GM12878 (cell line): ENCODE measurements at places on chromosomes 11 and 22. TPM values are rescaled to one million over a fixed set of nuclear protein-coding genes. Genes with fewer than 3 reads are reported as not detected.

The PHOX2A gene
- not detected in 2 replicates for polyA plus RNA-seq

The APOA1 gene
- 0.33 and 0.42 TPM in 2 replicates for polyA plus RNA-seq

The OR5B21 gene
- polyA plus RNA-seq: not detected in 2 replicates

The CARD10 gene
- not detected in 2 replicates for polyA plus RNA-seq

The TSKU gene
- polyA plus RNA-seq: 0.21 and 0.93 TPM in 2 replicates

The MS4A6A gene
- polyA plus RNA-seq: 0.36 and 1.5 TPM in 2 replicates

The A4GALT gene
- polyA plus RNA-seq: 1.8 and 3.4 TPM in 2 replicates

- no peak for DNase-seq
- H3K27ac ChIP-seq: no peak overlapping the region
- H3K27me3 ChIP-seq: no peaks in the 10 kb centered on the region
- no peaks in the 10 kb centered on the region for H3K36me3 ChIP-seq
Measured at GRCh38 chr22:45980268-45980570, 3.3 kb upstream of the WNT7B start.

GRCh38 chr11:124618863-124619262 lies 3.8 kb upstream of the TBRG1 start:
- H3K27me3 ChIP-seq: no peaks in the 10 kb centered on the region
- no peak for DNase-seq
- H3K4me3 ChIP-seq: no peak overlapping the region
- no peaks in the 10 kb centered on the region for H3K4me1 ChIP-seq
- no peaks in the 10 kb centered on the region for H3K36me3 ChIP-seq

- peak overlapping the region; percentile 44 for H3K27ac ChIP-seq
- H3K27me3 ChIP-seq: no peaks in the 10 kb centered on the region; the same call in 1 of the 2 replicates
- H3K36me3 ChIP-seq: no peaks in the 10 kb centered on the region
- H3K4me3 ChIP-seq: peak overlapping the region; percentile 21; the same call in 1 of the 2 replicates
- H3K4me1 ChIP-seq: peaks cover 25% of the 10 kb centered on the region
- DNase-seq: peak; percentile 82
Measured at GRCh38 chr11:35390737-35391682, 28.3 kb downstream of the SLC1A2 start.

GRCh38 chr11:87444993-87445392 lies 407.3 kb downstream of the TMEM135 start:
- H3K27ac ChIP-seq: no peak overlapping the region
- no peak for DNase-seq
- H3K36me3 ChIP-seq: no peaks in the 10 kb centered on the region
- H3K4me1 ChIP-seq: no peaks in the 10 kb centered on the region
- H3K4me3 ChIP-seq: no peak overlapping the region

GRCh38 chr11:11349106-11349825 lies 3.8 kb downstream of the CSNK2A3 start:
- no peaks in the 10 kb centered on the region for H3K4me1 ChIP-seq
- H3K36me3 ChIP-seq: no peaks in the 10 kb centered on the region
- no peak overlapping the region for H3K4me3 ChIP-seq
- H3K27ac ChIP-seq: no peak overlapping the region

DNA sequence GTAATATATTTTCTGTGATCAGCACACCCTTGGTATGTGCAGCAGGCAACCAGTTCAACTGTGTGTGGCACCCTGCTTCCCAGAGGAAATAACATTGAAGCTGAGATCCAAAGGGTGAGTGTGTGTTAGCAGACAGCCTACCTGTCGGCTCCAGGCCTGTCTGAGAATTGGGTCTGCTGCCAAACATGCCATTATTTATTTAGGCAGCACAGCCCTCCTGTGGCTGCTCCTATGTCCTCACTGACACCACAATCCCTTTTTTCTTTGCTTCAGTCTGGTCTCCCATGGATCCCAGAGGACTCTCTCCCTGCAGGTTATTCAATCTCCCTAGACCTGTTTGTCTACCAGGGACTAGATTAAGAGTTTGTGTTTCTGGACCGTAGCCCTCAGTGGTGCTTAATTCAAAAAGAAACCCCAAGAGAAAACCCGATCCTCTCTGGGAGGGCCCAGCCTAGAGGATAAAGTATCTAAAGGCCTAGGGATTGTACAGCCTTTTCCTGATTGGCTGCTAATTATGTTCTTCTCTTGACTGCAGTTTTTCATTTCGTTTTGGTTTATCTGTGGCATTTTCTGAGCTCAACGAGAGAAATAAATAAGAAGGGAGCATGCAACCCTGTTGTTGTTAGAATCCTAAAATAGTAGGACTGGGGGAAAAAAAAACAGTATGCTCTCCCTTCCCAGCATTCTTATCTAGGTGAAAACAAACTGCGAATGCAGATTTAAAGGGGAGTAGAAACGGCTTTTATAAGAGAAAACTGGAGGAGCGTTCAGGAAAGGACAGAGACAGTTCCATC lies 24.1 kb downstream of the KCNE3 start:
- H3K27ac ChIP-seq: no peak overlapping the region
- no peak overlapping the region for H3K4me3 ChIP-seq
- DNase-seq: no peak
- no peaks in the 10 kb centered on the region for H3K36me3 ChIP-seq
- H3K27me3 ChIP-seq: peaks cover 1% of the 10 kb centered on the region; the same call in 1 of the 2 replicates

DNA sequence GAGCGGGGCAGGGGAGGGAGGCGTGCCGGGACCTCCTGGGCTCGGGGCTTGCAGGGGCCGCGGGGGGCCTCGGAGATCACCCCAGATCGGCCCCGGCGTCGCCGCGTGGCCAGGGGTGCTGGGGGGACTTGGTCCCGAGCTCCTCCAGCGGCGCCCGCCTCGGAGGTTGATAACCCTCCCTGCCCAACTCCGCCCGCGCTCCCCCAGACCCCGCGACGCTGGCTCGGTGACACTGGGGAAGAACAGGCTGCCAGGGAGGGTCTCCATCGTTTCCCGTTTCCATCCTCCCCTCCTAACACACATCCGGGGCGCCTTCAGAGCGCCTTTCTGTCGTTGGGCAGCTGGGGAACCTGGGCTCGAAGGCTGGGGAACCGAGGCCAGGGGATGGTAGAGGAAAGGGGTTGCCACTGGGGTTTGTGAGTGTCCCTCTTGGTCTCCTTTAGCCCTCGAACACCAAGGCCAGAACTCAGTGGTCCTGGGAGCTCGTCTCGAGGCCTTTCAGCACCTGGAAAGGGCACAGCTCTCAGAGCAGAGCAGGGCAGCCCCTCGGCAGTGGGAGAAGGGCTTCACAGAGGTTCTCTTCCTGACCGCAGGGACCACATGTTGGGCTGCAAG lies 431 bp downstream of the SLC37A2 start:
- peak overlapping the region; percentile 77 for H3K4me3 ChIP-seq
- peaks cover 4% of the 10 kb centered on the region; the same call in 1 of the 2 replicates for H3K4me1 ChIP-seq
- no peak overlapping the region for H3K27ac ChIP-seq
- no peaks in the 10 kb centered on the region for H3K36me3 ChIP-seq
- no peaks in the 10 kb centered on the region; the same call in 1 of the 2 replicates for H3K27me3 ChIP-seq
- no peak for DNase-seq

DNA sequence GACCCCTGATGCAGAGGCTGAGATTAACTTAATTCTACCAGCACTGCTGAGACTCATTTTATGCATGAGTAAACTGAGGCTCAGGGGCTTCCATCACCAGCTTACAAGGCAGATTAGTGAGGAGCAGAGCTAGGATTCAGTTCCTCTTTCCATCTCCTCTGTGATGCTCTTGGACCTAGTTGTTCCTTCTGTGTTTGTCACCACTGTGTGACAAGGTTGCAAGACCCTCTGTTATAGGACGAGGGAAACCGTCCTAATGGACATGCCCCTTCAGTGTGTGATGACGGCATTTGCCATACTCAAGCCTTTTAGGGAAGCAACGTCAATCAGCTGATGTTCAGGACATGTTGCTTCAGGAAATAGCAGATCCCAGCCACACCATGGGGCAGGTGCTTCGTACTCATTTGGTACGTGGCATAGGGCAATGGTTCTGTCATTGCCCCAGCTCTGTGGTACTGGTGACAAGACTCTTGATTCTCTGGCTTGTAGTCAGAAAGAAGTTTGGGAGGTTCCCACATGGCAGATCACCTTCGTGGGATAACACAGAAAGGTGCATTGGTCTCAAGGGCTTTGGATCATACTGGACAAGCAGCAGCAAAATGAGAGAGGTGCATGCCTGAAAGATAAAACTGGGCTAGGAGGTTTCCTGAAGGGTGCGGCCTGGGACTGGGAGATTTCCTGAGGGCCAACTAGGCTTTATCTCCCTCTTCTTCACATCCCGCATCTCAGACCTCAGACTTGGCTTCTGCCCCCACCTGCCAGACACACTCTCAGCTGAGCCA lies 23.9 kb upstream of the CD44 start:
- no peak for DNase-seq
- no peaks in the 10 kb centered on the region for H3K36me3 ChIP-seq
- H3K4me3 ChIP-seq: no peak overlapping the region
- peaks cover 54% of the 10 kb centered on the region for H3K4me1 ChIP-seq
- H3K27ac ChIP-seq: no peak overlapping the region

GRCh38 chr11:9681583-9682372 lies 17.9 kb downstream of the SWAP70 start:
- H3K4me3 ChIP-seq: no peak overlapping the region; the same call in 1 of the 2 replicates
- no peaks in the 10 kb centered on the region for H3K27me3 ChIP-seq
- peaks cover 48% of the 10 kb centered on the region for H3K4me1 ChIP-seq
- no peak for DNase-seq
- peaks cover 8% of the 10 kb centered on the region; the same call in 1 of the 2 replicates for H3K36me3 ChIP-seq

- peak; percentile 19 for DNase-seq
- no peaks in the 10 kb centered on the region for H3K4me1 ChIP-seq
- no peaks in the 10 kb centered on the region for H3K36me3 ChIP-seq
- no peaks in the 10 kb centered on the region for H3K27me3 ChIP-seq
- no peak overlapping the region for H3K27ac ChIP-seq
- H3K4me3 ChIP-seq: no peak overlapping the region
Measured at GRCh38 chr11:99015634-99016454, 4.9 kb upstream of the CNTN5 start.

GRCh38 chr22:33012833-33013450 lies 45.2 kb downstream of the SYN3 start:
- no peaks in the 10 kb centered on the region for H3K27me3 ChIP-seq
- H3K4me1 ChIP-seq: no peaks in the 10 kb centered on the region
- no peaks in the 10 kb centered on the region for H3K36me3 ChIP-seq

DNA sequence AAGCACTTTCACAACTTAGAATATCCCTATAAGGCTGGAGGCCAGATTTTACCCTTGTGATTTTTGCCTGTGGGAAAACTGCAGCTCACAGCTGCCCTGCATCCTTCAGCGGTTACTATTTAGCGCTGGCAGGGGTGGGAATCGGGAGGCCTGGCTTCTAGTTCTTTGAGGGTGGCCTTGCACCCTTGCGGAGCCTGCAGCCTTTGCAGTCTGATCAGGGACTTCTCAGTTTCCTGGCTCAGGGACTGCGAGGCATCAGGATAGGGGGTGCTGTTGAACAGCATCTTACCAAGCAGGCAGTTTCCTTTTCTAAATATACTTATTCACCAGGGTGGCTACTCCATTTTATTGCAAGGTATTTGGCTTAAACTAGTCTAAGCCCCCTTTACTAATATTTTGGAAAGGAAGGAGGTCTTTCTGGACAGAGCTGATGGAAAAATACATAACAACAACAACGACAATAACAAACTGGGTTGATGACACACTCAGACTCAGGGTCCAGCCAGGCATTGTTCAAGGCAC lies 2.9 kb upstream of the APOA1 start:
- H3K27ac ChIP-seq: no peak overlapping the region
- peaks cover 6% of the 10 kb centered on the region; the same call in 1 of the 2 replicates for H3K4me1 ChIP-seq
- H3K27me3 ChIP-seq: no peaks in the 10 kb centered on the region
- H3K36me3 ChIP-seq: no peaks in the 10 kb centered on the region

- peak overlapping the region; percentile 23; the same call in 1 of the 2 replicates for H3K4me3 ChIP-seq
- no peaks in the 10 kb centered on the region for H3K27me3 ChIP-seq
- peak; percentile 87 for DNase-seq
- peaks cover 37% of the 10 kb centered on the region for H3K4me1 ChIP-seq
- peak overlapping the region; percentile 63 for H3K27ac ChIP-seq
Measured at GRCh38 chr22:33325232-33326004, 267.2 kb upstream of the SYN3 start.

GRCh38 chr11:120655589-120655988 lies 144.0 kb downstream of the GRIK4 start:
- DNase-seq: peak; percentile 39
- H3K27me3 ChIP-seq: no peaks in the 10 kb centered on the region
- no peaks in the 10 kb centered on the region for H3K36me3 ChIP-seq
- no peak overlapping the region for H3K4me3 ChIP-seq
- no peak overlapping the region for H3K27ac ChIP-seq

DNA sequence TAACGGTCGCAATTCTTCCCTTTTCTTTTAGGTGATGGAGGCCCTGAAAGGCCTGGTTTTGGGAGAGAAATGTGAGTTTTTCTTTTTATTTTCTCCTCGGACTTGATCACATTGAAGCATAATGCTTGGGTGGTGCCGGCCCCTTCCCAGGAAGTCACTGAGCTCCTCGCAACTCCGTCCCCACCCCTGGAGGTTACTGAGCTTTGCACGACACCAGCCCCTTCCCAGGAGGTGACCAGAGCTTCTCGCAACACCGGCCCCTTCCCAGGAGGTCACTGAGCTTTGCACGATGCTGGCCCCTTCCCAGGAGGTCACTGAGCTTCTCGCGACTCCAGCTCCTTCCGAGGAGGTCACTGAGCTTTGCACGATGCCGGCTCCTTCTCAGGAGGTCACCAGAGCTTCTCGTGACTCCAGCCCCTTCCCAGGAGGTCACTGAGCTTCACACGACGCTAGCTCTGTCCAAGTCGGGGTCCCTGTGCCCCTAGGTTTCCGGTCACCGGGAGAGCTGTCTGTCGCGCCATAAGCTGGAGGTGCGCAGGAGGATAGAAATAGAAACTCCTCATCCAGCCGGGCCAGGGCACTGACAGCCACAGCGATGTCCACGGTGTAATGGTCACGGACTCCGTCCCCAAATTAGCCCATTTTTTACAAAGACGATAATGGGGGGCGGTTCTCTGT lies 586.4 kb downstream of the BRD1 start:
- H3K4me3 ChIP-seq: no peak overlapping the region
- no peak overlapping the region for H3K27ac ChIP-seq
- no peaks in the 10 kb centered on the region for H3K27me3 ChIP-seq
